ENCODE measurements at places on chromosomes 3 and 15.

DNA sequence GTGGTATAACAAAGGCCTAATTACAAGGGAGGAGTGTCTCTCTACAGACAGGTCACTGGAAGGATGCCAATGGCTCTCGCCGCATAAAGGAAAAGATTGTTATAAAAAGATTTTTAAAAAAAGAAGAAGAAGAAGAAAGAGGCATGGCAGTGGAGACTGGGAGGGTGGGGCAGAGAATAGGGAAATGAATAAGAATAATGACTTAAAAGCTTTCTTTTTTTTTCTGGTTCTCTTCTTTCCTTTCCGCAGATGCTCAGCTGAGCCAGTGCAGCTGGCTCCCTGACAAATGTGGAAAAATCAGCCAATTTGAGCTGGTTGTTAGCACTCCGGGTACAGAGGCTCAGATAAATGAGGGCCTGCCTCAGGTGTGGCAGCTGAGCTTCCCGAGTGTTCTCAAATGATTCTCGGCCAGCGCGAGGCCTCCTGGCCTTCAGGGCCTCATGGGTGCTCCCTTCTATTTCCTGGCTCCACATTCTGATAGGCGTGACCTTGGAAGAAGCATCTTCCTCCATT lies 234.1 kb downstream of the RORA start:
- DNase-seq: peak; percentile 8

DNA sequence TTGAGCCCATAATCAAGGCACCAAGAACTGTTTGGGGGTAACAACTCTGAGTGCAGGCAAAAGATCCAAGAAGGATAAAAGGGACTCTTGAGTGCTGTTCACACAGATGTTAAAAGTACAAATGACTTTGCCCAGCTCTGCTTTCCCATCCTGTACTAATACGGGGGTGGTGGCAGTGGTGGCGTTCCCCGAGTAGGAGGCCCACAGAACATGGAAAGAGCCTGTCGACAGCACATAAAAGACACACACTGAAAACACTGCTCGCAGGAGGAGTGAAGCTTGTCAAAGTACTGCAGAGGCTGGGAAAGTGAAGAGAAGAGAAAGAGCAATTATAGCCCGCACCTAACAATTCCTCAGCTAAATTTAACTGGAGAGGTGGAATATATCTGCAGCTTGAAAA lies 40.9 kb downstream of the HACD2 start:
- no peak for DNase-seq

GRCh38 chr3:127218454-127218922 lies 25.6 kb downstream of the PRR23E start:
- DNase-seq: no peak

GRCh38 chr15:69756440-69756839 lies 303.8 kb downstream of the RPLP1 start:
- no peak for DNase-seq

DNA sequence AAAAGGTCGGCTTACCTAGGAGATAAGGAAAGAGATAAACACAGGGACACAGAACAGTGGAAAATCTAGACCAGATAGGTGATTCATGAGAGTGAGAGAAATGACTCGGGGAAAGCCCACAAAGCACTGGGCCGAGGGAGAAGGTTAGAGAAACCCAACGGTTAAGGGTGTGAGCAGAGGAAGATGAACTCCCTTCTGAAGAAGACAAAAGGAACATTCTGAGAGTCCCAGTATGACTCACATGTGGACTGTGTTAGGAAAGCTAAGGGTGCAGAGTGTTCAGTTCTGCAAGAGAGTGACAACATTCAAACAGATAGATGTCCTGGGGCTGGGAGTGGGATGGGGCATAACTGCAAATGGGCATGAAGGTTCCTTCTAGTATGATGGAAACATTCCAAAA lies 83.0 kb downstream of the CNTN3 start:
- no peak for DNase-seq

DNA sequence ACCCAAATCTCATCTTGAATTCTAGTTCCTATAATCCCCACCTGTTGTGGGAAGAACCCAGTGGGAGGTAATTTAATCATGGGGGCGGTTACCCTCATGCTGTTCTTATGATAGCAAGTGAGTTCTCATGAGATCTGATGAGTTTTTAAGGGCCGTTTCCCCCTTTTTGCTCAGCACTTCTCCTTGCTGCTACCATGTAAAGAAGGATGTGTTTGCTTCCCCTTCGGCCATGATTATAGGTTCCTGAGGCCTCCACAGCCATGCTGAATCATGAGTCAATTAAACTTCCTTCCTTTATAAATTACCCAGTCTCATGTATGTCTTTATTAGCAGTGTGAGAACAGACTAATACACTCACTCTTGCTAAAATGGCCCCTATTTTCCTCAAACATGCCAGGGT lies 374.7 kb downstream of the TUSC7 start:
- DNase-seq: no peak

- DNase-seq: no peak
Measured at GRCh38 chr3:155748611-155749365, 3.9 kb upstream of the PLCH1 start.

DNA sequence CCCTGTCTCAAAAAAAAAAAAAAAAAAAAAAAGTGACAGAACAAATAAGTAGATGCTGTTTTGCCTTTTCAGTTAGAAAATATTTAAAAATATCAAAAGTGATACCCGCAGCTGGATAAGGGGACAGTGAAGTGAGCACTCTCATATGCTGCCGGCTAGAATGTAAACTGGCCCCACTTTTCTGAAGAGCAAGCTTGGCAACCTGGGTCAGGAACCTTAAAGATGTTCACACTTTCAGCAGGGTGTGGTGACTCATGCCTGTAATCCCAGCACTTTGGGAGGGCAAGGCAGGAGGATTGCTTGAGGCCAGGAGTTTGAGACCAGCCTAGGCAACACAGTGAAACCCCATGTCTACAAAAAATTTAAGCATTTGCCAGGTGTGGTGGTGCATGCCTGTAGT lies 17.4 kb downstream of the FSD2 start:
- no peak for DNase-seq

DNA sequence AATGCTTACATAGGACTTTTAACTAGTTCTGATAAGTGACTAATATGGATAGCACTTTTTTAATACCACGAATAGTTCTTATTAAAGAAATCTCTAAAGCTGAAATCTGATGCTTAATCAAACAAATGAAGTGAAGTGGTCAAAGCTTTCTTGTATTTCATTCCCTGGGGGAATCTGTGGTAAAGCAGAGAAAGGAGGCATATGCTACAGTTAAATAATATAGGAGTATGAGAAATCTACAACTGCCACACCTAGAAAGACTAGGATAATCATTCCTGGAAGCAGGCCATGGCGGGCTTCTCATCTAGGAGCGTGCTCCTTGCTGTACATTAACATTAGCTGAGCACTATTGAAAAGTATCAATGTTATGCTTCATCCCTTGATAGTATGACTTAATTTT lies 835.7 kb downstream of the OTOL1 start:
- DNase-seq: no peak

GRCh38 chr3:129028866-129029265 lies 27.8 kb downstream of the EFCC1 start:
- no peak for DNase-seq

DNA sequence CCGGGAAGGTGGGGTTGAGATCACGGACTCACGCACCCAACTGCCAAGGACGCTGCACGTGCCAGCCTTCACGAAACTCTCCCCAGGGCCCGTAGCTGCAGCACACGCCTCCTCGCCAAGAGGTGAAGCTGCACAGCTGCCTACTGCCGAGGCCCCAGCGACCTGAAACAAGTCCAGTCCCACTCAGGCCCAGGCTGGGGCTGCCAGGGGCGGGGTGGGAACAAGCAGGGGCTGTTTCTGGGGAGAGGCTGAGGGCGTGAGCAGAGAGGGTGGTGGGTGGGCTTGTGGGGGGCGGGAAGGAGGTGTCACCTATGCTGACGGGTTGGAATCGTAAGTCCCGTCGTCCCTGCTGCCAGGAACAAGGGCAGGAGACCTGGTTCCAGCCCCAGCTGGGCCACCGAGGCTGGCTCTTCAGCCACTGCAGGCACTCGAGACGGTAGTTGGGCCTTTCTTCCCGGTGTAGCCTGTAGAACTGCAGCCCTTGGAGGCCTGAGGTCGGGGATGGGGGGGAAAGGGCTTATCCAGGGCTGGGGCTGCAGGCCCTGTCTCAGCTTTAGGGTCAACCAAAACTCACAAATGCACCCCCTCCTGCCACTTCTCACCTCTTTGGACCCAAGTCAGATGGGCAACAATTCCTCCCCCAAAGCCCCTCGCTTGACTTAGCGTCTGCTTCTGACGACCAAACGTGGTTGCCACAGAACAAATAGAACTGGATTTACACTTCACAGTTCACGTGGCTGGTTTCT lies 44.4 kb downstream of the MUC20 start:
- DNase-seq: no peak

DNA sequence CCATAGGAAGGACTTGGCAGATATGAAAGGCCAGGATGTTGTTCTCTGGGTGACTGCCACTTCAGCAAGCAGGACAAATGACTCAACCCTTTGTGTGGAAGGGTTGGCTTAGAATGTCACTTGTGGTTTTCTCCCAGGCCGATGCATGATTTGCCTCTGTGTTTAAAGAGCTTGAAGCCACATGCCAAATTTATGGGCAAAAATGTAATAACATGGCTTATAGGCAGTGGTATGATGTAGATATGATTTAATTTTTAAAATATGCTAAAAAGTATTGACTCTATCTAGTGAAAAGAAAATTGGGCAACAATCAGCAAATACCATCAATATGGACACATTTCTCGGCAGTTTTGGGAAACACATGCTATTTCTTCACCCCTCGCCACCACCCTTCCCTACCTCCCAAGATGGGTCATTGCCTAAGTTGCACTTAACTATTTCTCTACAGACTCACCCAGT lies 114.6 kb downstream of the CYP19A1 start:
- no peak for DNase-seq

DNA sequence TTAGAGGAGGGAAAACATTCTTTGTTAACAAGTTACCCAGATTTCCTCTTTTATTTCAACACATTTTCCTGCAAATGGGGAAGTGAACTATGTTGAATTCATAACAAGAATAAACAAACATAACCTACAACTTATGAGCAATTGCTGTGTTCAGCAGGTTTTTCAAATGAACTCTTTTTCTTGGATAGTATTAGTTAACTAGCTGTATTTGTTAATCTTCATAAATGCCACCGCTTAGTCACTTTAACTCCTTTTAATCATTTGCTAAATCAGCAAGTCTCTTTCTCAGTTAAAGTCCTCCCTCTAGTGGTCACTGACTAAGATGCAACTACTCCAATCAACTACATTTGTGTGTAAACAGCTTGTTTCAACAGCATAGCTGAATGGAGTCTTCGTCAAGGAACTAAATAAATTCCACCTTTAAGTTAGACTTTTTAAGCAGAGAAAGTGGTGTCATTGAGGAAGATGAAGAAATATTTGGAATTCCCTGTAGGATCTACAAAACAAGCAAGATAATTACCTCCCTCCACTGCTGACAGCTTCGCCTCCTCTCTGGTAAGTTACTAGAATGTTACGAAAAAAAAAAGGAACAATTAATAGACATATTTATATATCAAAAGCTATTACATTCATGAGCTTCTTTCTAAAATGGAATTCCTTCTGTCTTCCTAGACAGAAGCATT lies 1122.0 kb downstream of the ROBO1 start:
- DNase-seq: no peak

- DNase-seq: no peak
Measured at GRCh38 chr15:73341886-73342600, 26.7 kb downstream of the HCN4 start.

- no peak for DNase-seq
Measured at GRCh38 chr3:32082721-32083120, 23.7 kb upstream of the GPD1L start.

DNA sequence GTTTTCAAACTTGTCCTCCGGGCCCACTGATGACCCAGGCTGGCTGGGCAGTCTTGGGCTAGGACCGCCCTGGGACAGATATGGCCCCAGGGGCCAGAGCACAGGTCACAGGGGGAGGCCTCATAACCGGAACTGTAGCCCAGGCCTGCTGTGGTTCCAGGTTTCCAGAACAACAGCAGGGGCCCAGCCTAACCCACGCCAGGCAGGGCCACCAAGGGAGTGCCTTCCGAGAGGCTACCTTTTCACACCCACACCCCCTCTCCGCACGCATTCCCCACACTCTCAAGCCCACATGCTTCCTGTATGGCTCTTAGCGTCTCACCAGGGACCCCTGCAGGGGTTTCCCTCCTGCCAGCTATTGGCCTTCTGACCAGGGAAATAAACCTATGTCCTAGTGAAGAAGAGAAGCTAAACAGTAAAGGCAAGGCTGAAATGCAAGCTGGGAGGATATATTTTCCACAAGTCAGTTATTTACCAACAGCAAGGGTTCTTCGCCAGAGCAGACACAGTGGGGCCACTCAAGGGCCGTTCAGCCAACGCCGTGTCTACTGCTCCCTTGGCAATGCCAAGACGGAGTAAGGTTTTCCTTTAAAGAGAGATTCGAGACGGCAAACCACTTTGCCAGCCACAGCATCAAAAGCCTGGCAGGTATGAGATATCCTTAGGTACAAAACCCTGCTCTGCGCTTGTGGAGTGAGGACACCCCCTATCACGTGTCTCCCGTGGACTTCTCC lies 135.1 kb downstream of the ATP10A start:
- DNase-seq: no peak

GRCh38 chr3:160331127-160331937 lies 67.7 kb downstream of the IFT80 start:
- DNase-seq: no peak

- DNase-seq: no peak
Measured at GRCh38 chr15:70079888-70080287, 17.8 kb downstream of the TLE3 start.

DNA sequence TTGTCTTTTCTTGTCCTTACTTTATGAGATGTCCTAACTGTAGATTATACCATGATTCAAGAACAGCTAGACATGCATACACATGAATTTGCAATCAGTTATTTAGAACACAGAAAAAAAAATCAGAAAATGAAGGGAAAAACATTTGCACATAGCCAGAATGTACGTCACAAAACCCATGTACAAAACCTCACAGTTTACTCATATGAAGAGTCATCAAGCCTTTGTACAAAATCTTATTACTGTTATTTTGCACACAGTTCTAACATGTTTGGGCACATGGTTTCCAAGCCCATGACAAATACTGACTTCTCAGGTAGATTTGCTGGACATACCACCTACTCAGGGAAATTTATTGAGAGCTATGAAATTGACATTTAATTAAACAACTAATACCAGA lies 48.2 kb downstream of the MAP3K13 start:
- DNase-seq: no peak
